ENCODE measurements at places on chromosomes 4 and X.

- DNase-seq, result no peak
These were observed 371.1 kb upstream of the NR3C2 start for GRCh38 chr4:148813289-148813688.

DNA sequence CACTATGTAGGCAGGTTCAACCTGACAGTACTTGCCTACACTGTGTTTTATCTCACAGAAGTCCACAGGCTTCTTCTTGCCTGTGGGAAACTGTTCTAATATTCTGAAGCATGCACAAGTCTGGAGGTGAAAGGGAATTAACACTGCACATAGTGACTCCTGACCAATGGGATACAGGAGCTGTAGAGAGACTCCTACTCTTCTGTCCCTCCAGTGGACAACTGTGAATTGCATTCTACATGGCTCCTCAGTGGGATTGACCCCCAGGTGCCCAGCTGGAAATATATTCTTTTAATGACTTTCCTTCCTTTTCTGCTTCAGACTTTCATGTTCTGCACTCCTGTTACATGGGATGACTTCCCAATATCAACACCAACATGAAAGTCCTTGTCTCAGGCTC lies 8.2 kb upstream of the YIPF6 start:
- peak; percentile 37 for DNase-seq

GRCh38 chr4:6773106-6773505 lies 9.4 kb upstream of the KIAA0232 start:
- no peak for DNase-seq

- no peak for DNase-seq
These were observed 327.9 kb upstream of the VCX start for GRCh38 chrX:7514871-7515599.

- DNase-seq, result no peak
These were observed 67.7 kb downstream of the SLC4A4 start for GRCh38 chr4:71406459-71406963.

DNA sequence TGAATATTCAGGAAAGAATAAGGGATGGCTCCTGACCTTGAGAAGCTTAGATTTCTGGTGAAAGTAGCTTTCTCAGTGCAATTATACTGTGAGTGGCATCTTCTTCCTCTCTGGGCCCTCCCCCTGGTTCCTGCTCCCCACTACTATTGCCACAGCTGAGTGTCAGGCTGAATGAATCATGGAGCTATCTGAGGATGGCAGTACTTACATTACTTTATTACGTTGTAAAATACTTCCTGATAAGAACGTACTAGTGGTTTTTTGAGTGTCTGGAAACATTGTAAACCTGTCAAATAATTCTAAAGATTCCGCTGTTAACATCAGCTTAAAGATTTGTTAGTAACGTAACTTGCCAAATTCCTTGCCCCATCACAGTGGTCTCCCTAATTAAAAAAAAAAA lies 36.2 kb downstream of the ARHGAP10 start:
- DNase-seq, result no peak

- DNase-seq, result peak; percentile 58
These were observed 4.8 kb downstream of the SLC49A3 start for GRCh38 chr4:683982-684622.

GRCh38 chrX:118968031-118968430 lies 6.4 kb upstream of the LONRF3 start:
- no peak for DNase-seq

DNA sequence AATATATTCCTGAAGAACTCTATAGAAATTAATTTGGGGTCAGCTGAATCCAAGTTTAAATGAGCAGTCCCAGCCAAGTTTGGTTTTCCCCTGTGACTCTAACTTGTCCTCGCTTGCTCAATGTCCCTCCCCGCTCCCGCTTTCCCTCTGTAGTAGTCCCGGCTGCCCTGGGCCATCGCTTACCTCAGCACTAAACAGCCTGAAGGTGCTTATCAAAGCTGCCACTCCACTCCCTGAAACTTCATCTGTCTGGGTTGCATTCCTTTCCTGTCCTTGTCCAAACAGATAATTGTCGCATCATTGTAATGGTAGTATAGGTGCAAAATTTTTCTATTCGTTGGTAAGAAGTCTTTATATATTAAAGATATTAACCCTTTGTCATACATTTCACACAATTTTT lies 12.8 kb downstream of the SLC25A43 start:
- no peak for DNase-seq

GRCh38 chr4:13495753-13496152 lies 11.6 kb upstream of the RAB28 start:
- DNase-seq, result no peak

- DNase-seq, result no peak
These were observed 22.0 kb downstream of the FLNA start for GRCh38 chrX:154352466-154352865.

DNA sequence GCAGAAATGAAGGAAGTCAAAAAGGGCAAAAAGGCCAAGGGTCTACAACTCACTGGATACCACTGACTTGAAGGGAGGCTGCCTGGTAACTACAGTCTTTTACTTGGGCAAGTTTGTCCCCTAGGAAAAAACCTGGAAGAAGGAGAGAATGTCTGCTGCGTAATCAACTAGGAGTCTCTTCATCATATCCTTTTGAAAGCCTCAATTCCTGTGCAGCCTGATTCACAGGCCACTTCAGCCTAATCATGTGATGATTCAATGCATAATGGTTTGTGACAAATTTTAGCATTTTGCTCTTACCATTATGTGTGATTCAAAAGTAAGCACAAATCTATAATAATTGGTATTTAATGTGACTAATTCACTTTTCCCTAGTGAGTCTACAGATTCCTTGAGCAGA lies 273.6 kb downstream of the FRMPD4 start:
- DNase-seq, result no peak

- DNase-seq, result no peak
These were observed 87.5 kb upstream of the RBPJ start for GRCh38 chr4:26233350-26233749.

DNA sequence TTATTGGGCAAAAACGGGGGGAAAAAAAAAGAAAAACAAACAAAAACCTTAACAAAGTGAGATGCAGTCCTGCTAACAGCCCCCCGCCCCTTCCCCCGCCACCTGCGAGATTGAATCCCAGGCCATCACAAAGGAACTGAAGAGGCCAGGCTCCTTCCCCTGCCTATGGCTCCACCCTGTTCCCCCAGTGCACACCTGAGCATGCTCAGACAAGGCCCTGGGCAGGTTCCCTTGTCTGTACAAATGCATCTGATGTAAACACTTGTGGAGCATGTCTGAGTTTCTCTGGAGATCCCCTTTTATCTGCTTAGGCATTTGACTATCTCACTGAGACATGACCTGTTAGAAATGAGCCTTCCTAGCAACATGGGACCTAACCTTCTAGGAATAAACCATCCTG lies 983.7 kb upstream of the PABPC4L start:
- DNase-seq, result no peak

GRCh38 chr4:1473718-1474117 lies 67.5 kb upstream of the NKX1-1 start:
- DNase-seq, result no peak

- no peak for DNase-seq
These were observed 17.2 kb downstream of the ASB11 start for GRCh38 chrX:15298201-15298600.

Measured in SW 1271 (cell line).